ENCODE measurements at places on chromosomes 2 and 18.

DNA sequence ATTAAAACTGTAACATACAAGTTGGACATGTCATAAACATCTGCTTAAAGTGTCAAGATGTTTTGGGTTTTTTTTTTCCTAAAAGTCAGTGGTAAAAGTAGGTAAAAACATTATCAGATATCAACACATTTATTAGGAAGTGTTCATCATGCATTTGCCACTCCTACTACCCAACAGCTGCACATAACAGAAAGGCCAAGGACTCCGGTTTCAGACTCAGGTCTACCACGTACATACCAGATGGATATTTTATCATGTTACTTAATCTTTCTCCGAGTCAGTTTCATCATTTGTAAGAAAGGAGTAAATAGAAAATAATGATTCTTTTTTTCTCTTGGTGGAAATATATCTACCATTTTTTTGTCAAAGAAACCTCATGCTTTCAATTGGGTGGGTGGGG is 192.3 kb downstream of the UBE2E3 start:
- DNase-seq = no peak

DNA sequence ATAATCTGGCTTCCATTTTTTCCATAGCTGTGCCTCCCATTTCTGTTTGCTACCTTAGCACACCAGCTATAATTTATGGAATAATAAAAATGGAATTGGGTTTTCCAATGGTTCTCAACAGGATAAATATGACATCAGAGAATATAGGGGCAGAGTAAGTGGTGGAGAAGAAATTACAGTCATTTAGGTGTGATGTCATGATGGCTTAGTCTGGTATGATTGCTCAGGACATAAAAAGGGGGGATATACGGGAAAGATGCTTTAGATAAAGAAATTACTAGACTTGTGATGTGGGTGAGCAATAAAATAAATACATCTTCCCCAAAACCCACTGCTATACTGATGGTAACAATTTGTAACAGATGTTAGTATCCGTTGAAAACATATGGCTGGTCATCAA is 21.6 kb upstream of the KIF5C start:
- no peak for DNase-seq

DNA sequence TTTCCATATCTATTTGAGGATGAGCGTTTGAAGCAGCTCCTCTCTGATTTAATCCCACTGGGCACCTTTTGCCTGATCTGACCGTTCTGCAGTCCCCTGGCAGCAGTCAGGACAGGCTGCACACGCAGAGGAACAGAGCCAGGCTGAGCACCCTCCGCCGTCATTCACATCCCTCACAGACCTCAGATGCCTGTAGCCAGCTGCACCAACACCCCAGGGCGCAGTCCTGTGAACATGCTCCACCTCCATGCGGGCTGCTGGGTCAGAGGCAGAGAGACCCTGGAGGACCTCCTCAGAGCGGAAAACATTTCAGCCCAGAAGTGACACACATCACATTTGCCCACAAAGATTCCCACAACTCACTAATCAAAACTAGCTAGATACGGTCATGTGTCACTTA is 146.1 kb downstream of the SEPTIN10 start:
- DNase-seq = no peak

- no peak for DNase-seq
Measured at GRCh38 chr2:165003443-165004130, 48.3 kb upstream of the SLC38A11 start.

DNA sequence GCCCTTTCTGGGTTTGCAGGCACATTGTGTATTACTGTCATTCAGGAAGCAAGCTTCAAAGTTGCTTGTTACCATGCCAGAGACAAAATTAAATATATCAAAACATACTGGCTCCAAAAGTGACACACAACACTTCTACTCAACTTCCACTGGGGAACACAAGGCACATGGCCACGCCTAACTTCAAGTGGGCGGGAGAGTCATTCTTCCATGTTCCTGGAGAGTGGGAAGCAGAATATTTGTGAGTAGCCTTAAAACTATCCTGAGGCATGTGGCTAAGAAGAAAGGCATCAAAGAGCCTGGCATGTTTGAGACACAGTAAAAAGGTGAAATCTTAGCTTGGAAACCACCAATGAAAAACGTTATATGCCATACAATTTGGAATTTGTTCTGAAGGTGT is 90.5 kb upstream of the TACR1 start:
- no peak for DNase-seq

- no peak for DNase-seq
Measured at GRCh38 chr2:237324405-237324831, 89.5 kb downstream of the COL6A3 start.

- no peak for DNase-seq
Measured at GRCh38 chr2:19600506-19600905, 242.1 kb upstream of the OSR1 start.

DNA sequence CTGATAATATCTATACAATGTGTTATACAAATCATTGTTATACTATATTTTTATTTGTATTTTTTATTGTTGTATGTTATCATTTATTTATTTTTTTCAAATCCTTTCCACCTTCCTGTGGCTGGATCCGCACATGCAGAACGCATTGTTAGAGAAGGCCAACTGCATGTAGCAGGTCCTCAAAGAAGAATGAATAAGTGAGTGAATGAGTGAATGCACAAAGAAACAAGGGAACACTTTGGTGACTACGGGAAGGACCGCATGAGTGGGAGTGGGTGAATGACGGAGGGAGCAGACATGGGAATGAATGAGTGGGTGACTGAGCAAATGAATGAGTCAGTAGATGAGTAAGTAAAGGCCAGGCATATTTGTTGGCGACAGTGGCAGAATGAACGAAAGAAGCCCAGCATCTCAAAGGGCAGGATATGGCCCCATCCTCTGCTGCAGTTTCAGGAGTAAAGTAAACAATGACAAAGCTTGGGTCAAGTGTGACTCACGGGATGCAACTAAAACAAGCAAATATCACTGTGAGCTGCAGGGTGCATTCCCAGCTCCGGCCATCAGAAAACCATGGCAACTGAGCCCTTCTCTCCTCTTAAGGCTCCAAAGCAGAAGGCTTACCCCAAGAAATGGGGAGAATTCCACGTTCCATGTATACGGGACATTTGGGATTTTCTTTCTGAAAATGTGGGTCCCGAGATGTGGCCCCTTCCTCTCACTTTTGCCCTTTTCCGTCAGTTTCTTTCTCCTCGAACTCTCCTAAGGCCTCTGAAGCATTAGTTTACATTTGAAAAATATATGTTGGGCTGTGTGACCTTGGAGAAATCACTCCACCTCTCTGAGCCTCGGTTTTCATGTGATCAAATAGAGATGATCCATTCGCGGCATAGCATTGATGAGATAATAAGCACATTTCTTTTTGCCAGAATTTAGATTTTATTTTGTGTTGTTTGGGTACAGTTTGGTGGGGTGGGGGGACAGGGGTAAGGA is 24.5 kb downstream of the KCNF1 start:
- DNase-seq = no peak

- DNase-seq = no peak
Measured at GRCh38 chr2:13414897-13415296, 698.2 kb downstream of the TRIB2 start.

DNA sequence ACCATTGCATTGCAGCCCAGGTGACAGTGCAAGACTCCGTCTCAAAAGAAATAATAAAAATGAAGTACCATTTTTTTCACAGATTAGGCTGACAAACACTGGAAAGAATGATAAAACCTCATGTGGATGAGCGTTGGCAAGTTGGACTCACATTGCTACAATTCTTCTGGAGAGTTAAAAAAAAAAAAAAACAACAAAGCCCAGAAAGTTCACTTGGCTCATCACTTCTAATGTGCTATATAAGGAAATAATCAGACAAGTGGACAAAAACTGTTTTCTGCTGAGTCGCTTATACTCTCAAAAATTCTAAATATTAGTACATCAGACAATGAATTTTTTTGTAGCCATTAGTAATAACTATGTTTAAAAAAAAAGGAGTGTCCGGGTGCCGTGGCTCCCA is 38.4 kb downstream of the PKP4 start:
- DNase-seq = no peak

DNA sequence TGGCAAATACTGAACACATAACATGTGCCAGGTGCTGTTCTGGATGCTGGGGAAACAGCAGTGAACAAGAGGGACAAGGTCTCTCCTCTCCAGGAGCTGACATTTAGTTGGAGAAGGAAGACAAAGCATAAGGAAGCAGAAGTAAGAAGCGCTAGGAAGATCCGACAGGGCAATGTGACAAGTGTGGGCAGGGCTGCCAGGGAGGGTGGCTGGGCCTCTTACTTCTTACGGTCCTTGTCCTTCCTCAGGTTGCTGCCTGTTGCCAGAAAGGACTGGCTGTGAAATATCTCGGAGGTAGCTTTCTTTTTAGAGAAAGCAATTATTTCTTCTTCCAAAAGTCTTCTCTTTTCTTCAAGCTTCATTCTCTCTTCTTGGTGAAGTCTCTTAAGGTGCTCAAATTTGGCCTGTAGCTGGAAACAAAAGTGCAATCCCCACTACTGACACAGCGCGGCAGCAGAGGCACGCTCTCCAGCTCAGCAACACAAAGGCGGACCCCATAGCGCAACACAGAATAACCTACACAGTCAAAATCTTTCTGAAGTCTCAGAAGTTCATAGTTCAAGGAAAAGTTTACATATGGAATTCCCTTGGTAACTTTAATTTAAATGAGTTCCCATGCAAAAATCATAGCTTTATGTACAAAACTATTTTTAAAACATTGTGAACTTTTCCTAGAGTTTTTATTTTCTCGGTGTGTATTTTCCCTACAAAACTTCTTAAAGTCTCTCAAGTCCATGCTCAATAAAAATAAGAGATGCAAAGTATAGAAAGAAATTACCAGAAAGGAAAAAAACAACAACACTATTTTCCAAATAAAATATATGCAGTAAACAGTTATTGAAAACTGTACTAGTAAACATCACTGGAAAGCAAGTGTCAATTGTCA is 67.7 kb downstream of the SEPTIN10 start:
- peak; percentile 18 for DNase-seq

- DNase-seq = no peak
Measured at GRCh38 chr2:42799881-42800280, 7.5 kb upstream of the HAAO start.

- no peak for DNase-seq
Measured at GRCh38 chr2:64056021-64056420, 36.8 kb upstream of the VPS54 start.

- DNase-seq = no peak
Measured at GRCh38 chr2:44843641-44844310, 97.7 kb upstream of the SIX3 start.

DNA sequence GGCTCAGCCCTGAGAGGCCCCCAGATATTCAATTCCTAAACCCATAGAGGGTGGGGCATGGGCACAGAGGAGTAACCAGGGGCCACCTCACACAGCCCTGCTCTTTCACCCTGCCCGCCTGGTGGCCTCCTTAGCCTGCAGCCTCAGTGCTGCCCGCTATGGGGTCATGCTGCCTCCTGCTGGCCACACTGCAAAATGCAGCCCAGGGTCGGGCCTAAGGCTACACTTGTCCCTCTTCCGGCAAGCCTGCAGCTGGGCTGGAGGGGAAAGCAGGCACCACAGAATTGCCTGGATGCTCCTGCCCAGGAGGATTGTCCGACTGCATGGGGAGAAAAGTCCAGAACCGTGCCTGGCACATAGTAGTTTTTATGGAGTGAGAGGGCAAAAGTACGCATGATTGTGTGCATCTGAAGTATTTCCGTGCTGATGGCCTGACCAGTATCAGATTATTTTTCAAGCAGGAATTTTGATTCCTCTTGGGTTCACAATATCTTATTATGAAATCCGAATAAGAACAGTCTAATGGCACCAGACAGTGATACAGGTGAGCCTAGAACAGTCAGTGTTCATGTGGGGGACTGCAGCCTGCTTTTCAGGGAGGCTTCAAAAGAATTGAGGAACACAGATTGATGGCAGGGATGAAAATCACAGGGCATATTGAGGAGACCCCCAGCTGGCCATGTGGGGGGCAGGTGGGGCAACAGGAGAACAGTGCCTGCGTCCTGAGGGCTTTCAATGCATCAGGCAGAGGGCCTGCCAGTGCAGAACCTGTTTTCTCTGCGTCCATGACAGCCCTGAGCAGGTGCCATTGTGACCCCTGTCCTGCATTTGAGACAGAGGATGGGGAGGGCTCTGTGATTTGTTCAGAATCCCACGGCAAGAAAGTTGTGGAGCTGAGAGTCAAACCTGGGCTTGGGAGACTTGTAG is 51.2 kb upstream of the ALPP start:
- peak; percentile 74 for DNase-seq

GRCh38 chr2:101124643-101125366 is 26.4 kb downstream of the TBC1D8 start:
- no peak for DNase-seq

DNA sequence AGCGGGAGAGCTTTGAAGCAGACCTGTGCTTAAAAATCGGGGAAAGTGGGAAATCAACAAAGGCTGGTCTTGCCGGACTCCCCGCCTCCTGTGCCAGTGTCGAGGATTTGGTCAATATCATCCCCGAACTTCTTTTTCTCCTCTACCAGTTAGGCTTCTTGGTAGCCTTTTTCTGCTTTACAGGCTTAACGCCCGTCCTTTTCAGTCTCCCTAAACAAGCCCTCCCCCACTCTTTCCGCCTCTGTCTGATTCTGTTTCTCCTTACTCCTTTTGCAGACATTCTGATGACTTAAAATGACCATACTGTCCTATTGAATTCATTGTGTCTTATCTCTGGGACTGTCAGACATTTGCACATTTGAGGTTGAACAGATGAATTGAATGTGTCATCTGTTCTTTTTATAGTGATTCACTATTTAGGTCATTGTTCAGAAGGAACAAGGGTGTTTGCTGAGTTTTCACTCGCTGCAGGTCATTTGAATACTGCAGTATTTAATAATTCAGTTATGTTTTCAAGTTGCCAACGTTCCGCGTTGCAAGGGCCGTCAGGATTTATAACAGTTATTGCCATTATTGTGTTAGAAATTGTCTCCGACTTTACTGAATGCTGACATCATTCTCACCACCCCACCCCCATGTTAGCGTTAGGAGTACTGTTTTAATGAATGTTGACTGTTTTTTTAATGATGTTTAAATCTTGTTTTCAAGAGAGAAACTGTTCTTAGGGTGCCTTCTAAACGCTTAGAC is 1.1 kb downstream of the ITGAV start:
- DNase-seq = peak; percentile 13

GRCh38 chr2:166138144-166138543 is 10.3 kb upstream of the SCN1A start:
- no peak for DNase-seq

GRCh38 chr18:22914633-22915032 is 18.5 kb upstream of the RBBP8 start:
- no peak for DNase-seq

GRCh38 chr2:105116348-105116747 is 78.5 kb downstream of the MRPS9 start:
- no peak for DNase-seq
